ENCODE measurements at places on chromosomes 6 and 20.

DNA sequence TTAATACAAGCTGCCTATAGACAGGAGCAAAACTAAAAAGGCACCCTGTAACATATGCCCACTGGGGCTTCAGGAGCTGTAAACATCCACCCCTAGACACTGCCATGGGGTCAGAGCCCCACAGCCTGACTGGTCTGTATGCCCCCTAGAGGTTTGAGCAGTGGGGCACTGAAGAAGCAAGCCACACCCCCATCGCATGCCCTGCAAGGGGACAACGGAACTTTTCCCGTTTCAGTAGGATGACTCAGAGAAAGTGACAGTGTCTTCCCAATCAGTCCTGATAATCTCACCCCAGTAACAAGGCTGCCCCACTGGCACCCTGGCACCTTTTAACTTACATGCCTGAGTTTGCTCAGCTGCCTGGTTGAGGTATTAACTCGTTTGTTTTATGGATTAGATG is 35.9 kb downstream of the BEND3 start:
- DNase-seq = no peak

GRCh38 chr20:37413023-37413334 is 67.0 kb downstream of the SRC start:
- no peak for DNase-seq

GRCh38 chr20:19141998-19142397 is 70.4 kb upstream of the SLC24A3 start:
- DNase-seq = no peak

DNA sequence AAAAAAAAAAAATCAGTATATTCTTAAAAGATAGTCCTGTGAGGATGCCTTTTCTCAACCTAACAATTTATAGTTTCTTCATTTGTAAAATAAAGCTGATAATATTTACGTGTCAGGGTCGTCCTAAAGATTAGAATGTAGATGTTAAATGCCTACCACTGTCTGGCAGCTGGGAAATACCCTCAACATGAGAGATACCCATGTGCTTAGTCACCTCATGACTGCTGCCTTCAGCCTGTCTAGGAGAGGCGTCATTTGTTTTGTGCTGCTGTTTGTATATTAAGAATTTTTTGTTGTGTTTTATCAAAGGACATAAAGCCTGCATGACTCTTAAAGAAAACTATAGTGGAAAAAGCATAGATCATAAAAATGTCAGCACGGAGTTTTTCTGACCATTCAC is 9.5 kb downstream of the FAM120B start:
- DNase-seq = no peak

GRCh38 chr6:140711019-140711613 is 1336.7 kb upstream of the CITED2 start:
- no peak for DNase-seq

GRCh38 chr6:52503323-52503747 is 73.5 kb downstream of the TRAM2 start:
- DNase-seq = no peak

DNA sequence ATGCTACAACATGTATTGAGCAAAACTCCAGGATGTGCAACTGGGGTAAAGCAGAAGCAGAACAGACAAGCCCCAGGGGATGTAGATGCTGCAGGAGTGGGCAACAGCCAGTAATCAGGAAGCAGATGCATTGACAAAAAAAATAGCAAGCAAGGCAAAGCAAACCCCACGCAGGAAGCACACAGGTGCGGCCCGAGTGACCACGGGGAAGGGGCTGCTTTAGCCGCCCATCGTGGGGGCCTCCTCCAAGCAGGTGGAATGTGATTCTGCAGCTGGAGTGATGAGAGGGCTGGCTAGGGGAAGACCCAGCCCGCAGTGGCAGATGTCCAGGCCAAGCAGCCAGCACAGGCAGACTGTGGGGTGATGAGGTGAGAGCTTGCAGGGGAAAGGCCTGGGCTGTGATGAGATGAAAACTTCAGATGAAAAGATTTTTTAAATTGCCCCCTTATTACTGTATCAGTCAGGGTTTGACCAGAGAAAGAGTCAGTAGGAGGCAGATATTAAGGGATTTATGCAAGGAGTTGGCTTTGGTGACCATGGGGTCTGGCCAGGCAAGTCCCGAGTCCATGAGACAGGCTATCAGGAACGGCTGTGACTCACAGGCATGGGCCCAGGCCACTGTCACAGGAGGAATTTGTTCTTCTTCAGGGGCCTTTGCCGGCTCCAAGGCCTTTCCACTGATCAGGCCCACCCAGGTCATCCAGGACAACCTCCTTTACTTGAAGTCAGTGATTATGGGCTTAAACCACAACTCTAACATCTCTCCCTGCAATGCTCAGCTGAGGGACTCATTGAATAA is 207.6 kb downstream of the ANKRD60 start:
- DNase-seq = no peak

DNA sequence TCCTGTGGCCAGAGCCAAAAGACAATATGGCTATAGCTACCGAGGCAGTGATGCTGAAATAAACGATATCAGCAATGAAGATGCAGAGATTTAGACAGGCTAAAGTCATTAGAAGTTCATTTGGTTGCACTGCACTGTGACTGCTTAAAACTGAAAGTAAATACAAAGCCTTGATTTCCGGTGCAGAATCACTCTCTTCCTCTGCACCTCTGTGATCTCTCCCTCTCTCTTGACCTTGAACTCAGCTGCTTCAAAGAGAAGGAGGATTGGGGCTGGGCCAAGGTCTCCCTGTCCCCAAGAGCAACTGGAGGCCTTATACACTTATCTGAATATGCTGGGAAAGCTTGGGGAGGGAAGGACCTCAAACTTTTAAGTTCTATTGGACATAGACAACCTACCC is 34.6 kb upstream of the SPACA1 start:
- no peak for DNase-seq

- DNase-seq = no peak
Measured at GRCh38 chr20:62838128-62838891, 21.5 kb downstream of the COL9A3 start.

DNA sequence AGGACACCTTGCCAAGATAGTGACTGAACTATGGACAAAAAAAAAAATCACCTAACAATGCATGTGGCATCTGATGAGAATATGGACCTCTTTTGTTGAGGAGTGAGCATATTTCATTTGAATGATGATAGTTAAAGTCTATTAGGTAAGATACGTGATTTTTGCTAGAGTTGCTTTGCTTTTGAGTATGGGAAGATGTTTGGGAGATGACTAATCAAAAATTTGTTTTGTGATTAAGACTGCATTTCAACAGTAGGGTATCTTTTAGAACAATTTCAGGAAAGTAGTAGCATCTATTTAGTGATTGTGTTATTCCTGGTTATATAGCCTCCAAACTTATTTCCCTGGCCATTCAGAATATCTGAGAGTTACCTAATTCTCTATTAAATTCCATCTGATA is 878.6 kb upstream of the CITED2 start:
- DNase-seq = no peak

- DNase-seq = no peak
Measured at GRCh38 chr6:5765141-5765760, 241.5 kb downstream of the NRN1 start.

GRCh38 chr6:66499851-66500250 is 792.8 kb upstream of the EYS start:
- DNase-seq = no peak

- DNase-seq = no peak
Measured at GRCh38 chr6:57142178-57142525, 30.0 kb upstream of the BAG2 start.

GRCh38 chr20:60117065-60117464 is 158.8 kb downstream of the CDH26 start:
- DNase-seq = no peak

- DNase-seq = peak; percentile 54
Measured at GRCh38 chr6:113530769-113531168, 326.4 kb upstream of the MARCKS start.

DNA sequence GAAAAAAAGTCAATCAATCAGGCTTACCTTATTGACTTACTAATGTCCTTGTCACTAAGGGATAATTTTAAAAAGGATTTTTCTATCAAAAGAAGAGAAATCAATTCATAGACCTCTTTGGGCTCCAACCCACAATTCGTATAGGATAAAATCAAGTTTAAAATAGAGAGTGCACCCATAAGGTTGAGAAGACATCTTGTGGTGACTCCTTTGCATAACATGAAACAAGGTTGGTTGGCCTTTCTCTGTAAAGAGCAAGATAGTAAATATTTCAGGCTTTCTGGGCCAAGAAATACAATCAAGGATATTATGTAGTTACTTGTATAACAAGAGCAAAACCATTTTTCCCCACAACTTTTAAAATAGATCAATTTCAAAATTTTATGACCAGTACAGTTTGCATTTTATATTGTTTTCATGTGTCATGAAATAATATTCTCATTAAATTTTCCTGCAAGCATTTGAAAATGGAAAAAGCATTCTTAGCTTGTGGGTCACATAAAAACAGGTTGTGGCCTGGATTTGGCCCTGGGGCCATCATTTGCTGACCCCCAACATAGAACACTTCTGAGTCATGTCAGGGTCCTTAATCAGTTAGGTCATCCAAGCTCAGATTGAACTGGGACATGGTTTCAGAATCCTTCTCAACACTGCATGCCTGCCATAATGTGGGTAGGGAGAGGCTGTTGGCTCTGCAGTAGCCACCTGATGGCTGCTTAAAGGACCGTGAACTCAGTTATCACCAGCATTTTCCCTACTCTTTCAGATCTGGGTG is 76.7 kb downstream of the MYB start:
- no peak for DNase-seq

DNA sequence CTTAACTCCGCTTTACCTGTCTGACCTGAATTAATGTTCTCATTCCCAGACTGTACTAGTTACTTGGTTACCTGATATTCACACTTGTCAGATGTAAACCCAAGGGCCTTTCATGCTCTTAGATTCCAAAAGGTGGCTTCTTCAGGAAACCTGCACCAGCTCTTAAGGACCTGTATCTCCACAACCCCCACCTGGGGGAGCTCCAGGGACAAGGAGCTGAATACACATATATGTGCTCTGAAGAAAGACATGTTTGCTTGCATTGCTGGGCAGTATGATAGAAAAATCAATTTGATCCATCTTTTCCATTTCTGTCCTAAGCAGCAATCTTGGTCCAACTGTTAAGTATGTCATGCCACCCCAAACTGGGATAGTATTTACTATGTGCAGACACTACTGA is 64.8 kb upstream of the POU3F2 start:
- DNase-seq = no peak

DNA sequence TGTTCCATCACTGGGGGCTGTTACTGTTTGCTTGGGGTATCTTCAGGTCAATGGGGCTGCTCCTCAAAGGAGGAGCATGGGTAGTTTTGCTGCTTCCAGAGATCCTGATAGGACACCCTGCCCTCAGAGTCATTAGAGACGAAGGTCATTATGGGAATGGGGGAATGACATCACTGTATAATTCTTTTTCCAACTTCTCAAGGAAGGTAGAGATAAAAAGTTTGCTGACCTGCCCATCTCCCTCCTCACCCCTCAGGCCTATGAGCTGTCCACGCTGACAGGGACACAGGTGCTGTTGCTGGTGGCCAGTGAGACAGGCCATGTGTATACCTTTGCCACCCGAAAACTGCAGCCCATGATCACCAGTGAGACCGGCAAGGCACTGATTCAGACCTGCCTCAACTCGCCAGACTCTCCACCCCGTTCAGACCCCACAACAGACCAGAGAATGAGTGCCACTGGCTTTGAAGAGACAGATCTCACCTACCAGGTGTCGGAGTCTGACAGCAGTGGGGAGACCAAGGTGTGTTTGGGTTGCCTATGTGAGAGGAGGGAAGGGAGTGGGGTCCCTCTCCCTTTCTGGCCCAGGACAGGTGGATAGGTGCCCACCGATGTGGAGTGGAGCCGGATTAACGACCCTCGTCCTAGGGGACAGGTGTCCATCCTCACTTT is 2.7 kb downstream of the SRF start:
- DNase-seq = no peak

- no peak for DNase-seq
Measured at GRCh38 chr20:34712525-34713192, 8.5 kb downstream of the TP53INP2 start.

GRCh38 chr6:96923871-96924493 is 546 bp upstream of the KLHL32 start:
- no peak for DNase-seq

DNA sequence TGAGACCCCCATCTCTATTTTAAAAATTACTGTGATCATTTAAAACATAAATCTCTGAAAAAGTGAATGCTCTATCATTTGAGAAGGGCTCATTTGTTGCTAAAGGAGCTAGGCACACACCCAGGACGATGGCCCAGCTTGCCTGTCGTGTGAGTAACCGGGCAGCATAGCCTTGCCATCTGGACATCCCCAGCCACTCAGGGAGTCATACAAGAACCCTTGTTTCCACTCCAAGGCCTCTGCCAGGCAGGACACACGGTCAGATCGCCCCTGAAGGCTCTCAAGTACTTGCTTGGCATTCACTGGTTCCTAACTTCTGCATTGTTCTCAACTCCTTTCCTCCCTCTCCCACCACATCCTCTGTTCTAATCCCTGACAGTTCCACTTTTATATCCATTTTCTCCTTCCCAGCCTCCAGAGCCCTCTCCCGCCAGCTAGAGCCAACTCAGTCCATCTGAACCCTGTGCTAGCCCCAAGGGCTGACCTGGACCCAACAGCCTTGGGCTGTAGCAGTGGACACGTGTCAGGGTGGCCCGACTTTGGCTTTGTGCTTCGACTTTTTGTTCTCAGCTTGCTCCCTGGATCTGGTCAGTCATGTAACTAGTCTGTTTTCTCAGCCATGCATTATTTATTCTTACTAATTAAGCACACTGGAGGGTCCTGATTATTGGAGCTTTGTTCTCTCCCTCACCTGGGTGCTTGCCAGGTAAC is 15.7 kb upstream of the EZR start:
- DNase-seq = no peak

GRCh38 chr20:47349365-47350180 is 6.9 kb downstream of the ZMYND8 start:
- no peak for DNase-seq

GRCh38 chr20:11231742-11232648 is 558.2 kb upstream of the JAG1 start:
- no peak for DNase-seq

DNA sequence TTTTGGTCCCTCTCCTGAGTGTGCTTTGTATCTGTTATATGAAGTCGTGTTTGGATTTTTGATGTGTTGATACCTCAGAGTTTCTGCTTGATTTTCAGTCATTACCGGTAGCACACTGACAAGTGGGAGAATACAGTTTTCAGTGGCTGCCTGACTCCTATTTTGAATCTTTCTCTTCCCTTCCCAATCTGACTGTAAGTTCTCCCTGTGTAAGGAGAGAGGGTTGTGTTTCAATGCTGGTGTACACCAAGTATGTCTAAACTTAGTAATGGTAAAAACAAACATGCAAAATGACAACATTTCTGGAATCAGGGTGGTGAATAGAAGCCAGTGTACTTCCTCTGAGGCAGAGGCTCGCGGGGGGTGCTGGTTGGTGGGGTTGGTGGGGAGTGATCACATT is 103.4 kb downstream of the HIVEP1 start:
- DNase-seq = no peak

Measured in amniotic stem cell (primary cell).